Left renal cortex interstitium (tissue), 4 donors: ENCODE measurements at places on chromosomes 3 and 15. TPM values are rescaled to one million over a fixed set of nuclear protein-coding genes. Genes with fewer than 3 reads are reported as not detected.

- DNase-seq = no peak
Measured at GRCh38 chr3:166663194-166663593, 716.9 kb downstream of the ZBBX start.

ARRDC4 gene
- 38.7 TPM for polyA plus RNA-seq

- DNase-seq = no peak
Measured at GRCh38 chr3:197312431-197312830, 14.0 kb upstream of the DLG1 start.

GATM gene
- 239 TPM for polyA plus RNA-seq

ALAS1 gene
- 47.6 TPM for polyA plus RNA-seq

GRM7 gene
- polyA plus RNA-seq = 2.0 TPM

RARRES1 gene
- polyA plus RNA-seq = 7.2 TPM

GOLGA8S gene
- 2.0 TPM for polyA plus RNA-seq

- DNase-seq = no peak
Measured at GRCh38 chr15:59150185-59150584, 45.2 kb downstream of the CCNB2 start.

DNA sequence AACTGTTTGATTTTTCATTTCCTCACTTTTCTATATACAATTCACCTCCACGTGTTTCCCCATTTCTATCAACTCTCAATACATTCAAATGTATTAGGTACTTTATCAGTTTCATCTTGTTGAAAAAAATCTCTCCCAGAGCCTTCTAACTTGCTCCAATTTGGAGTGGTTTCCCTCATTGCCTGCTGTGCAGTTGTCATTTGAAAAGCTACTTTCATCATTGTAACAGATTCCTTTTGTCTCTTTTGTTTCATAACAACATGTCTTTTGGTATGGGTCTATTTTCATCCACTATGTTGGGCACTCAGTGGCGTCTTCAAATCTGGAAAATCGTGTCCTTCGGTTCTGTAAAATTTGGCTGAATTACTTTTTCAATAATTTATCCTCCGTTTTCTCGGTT, 75.0 kb downstream of the NR2E3 start:
- DNase-seq = no peak

- DNase-seq = peak; percentile 75
Measured at GRCh38 chr15:66765478-66766281, 63.6 kb downstream of the SMAD6 start.

ARPP21 gene
- polyA plus RNA-seq = 1.3 TPM

DNA sequence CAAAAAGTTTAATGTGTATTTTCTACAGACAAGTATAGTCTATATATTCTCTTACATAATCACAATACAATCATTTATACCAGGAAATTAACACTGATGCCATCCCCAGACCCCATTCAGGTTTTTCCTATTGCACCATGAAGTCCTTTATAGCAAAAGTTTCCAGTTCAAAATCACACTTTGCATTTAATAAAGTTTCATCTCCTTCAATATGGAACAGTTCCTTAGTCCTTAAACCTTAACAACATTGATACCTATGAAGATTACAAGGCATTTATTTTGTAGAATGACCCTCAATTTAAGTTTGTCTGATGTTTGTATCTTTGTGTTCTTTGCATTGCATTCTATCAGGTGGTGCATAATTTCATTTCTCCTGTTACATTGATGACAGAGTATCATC, 2.0 kb upstream of the SMARCC1 start:
- no peak for DNase-seq

DNA sequence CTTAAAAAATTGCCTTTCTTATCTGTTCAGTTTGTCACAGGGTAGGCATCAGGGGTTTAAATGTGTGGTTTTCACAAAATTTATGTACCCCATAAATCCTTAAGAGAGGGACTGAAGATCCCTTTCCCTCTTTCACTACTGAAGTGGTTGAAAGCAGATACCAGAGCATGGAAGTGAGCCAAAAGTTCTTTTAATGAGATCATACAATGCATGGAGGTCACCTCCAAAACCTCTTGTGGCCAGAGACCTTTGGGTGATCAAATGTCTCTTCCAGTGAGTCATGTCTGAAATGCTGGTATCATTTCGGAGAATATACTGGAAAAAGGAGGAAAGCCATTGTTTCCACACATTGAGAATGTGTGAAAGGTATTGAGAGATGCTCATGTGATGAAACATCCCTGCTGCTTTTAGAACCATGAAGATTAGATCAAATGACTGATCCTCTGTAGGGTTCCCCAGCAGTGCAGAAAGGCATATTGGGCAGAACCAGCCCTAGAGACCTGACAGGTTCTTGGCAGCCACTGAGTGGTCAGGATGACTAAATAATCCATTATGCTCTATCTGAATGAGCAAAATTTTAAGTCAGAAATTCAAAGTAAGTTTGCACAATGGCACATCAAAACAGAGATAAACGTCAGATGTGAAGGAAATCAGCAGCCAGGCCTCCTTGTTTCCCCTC, 165.8 kb upstream of the SLC2A2 start:
- DNase-seq = no peak
